ENCODE measurements at places on chromosomes 2 and 18.

DNA sequence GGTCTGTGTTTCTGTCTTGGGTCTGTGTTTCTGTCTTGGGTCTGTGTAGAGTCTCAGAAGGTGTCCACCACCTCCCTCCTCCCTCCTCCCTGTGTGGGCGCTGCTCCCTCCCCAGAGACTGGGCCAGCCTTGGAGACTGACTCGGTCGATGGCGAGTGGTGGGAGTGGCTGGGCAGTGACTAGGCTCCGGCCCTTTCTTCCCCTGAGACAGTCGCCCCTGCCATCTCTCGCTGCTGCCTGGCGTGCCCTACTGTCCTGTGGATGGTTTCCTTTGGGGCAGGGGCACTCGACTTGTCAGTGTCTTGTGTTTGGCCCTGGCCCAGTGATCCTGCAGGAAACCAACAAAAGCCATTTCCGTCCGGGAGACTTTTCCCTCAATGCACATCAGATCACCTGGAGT, 215.8 kb downstream of the NDUFA10 start:
- no peak for DNase-seq

DNA sequence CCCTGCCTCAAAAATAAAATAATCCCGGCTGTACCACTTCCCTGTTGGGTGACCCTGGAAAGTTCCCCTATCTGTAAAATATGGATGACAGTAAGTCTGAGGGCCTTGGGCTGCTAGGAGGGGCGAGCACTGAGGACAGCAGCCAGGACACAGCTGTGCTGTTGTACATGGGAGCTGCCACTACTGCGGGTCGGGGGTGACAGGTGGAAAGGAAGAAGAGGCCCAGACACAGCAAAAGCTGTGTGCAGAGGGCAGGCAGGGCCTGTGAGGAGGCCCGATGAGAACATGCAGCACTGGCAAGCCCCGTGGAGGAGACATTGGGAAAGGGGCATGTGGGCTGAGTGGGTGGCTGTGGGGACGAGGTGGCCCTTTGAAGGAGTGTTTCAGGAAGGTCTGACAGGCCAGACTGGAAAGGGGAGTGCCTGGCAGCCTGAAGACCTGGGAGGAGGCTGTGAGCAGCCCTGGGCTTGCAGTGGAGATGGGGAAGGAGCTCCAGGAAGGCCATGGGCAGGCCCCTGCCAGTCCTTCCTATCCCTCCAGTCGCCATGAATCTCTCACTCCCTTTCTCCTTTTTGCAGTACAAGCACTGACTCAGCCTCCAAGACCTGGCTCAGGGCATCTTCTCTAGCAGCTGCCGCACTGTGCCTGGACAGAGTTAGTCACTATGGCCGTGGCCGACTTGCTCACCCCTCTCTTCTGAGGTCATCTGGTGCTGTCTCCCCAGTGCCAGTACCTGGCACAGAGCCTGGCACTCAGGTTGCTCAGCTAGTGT, 28.9 kb upstream of the SEMA4C start:
- DNase-seq = peak; percentile 33

- peak; percentile 74 for DNase-seq
Observed at GRCh38 chr2:63865159-63865799, 23.6 kb downstream of the UGP2 start.

DNA sequence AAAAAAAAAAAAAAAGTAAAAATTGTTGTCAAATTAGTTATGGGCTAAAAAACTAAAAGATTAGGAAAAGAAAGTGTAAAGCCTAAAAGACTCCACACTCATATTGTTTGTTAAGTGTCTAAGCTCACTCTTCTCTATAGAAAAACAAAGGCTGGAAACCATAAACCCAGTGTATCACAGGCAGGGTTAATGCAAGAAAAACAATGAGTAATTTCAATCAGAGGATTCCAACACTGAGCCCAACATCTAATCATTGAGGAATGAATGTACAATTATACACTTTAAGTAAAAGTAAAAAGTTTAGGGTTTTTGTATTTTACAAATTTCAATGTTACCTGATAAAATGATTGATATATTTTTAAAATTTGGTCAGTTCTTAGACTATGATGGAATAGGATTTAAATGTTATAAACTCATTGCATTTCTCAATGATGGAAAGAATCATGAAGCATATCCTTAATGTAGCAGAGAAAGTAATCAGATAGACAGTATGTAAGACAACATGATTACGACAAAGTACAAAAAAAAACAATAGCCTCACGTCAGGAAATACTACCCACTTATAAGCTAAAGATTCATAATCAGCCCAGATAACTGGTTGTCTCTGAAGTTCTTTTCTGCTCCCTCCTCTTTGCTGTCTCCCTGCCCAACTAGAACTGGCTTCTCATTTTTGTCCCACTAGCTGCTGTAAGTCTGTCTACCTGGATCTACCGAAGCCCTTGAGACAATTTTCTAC, 44.5 kb upstream of the SP3 start:
- DNase-seq = no peak

DNA sequence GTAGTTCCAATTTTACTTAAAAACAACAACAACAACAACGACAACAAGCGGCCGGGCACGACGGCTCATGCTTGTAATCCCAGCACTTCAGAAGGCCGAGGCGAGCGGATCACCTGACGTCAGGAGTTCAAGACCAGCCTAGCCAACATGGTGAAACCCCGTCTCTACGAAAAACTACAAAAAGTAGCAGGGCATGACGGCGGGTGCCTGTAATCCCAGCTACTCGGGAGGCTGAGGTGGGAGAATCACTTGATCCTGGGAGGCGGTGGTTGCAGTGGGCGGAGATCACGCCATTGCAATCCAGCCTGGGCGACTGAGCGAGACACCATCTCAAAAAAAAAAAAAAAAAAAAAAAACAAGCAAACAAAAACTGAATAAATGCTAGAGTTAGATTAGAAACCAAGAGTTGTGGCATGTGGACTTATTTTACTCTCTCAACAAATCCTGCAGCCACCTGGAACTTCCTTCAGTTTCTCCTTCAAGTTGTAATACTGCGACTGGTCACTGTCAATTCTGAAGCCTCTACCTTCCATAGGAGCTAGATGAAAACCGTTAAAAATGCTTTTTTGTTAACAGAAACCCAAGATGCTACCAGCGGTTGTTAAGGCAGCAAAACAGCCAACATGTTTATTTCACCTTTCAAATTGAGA, 1.3 kb downstream of the ATP5F1A start:
- DNase-seq = no peak

GRCh38 chr2:5695654-5696403, 3.6 kb downstream of the SOX11 start:
- DNase-seq = peak; percentile 70

DNA sequence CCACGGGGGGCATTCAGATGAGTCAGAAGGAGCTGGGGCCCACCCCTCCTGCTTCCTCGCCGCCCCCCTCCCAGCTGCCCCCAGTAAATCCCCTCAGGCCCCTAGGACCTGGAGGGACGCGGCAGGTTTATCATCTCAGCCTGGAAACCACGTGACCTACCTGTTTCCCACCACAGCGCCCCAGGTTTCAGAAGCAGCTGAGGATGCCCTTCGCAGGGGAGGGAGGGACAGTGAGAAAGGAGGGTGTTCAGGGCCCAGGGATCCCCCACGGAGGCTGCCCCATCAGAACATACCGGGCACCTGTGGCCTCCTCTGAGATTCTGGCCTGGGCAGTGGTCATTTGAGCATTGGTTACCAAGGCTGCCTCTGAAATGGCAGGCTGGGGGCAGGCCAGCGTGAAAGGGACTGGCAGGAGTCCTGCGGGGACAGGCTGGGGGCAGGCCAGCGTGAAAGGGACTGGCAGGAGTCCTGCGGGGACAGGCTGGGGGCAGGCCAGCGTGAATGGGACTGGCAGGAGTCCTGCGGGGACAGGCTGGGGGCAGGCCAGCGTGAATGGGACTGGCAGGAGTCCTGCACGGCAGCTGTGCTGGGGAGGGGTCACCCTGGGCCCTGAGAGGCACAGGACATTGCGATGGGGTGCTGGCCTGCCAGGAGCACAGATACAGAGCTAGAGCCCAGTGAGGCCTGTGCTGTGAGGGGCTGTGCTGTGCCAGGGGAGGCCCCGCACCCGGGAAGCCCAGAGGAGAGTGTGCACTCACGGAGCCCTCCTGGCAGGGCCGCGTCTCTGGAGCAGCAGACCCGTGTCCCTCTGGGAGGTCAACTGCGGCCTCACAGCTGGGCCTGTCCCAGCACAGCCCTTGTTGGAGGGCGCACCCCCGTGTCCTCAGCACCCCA, 1.6 kb downstream of the NEU4 start:
- DNase-seq = no peak

- no peak for DNase-seq
Observed at GRCh38 chr2:177024765-177025164, 187.8 kb upstream of the HNRNPA3 start.

- DNase-seq = no peak
Observed at GRCh38 chr18:44051026-44051425, 629.7 kb upstream of the SETBP1 start.

DNA sequence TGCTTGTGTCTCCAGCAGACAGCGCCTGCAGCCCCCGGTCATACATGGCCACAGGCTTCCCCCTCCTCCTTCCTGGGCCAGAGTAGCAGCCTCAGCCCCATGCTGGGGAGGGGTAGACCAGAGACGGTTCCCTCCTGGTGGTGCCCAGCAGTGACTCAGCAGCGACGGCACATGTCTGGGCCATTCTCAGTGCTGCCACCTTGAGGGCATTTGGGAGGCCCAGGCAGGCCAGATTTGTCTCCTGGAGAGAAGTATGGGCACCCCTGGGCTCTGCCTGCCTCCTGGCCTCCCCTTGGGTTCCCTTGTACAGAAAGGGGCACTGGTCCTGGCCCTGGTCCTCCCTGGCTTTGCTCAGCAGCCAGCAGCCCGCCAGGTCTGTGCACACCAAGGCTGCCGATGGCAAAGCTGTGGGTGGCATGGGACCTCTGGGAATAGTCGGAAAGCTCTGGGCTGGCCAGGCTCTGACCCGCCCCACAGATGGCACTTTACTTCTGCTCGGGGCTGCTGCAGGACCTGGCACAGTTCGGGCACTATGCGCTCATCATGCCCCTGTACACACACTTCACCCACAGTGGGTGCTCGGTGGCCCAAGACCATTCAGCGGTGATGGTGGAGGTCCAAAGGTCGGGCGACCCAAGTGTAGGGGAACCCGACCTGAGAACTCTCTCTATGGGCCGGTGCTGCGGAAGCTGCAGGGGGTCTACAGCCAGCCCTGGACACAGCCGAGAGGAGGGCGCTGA, 11.4 kb upstream of the ALPI start:
- peak; percentile 51 for DNase-seq

DNA sequence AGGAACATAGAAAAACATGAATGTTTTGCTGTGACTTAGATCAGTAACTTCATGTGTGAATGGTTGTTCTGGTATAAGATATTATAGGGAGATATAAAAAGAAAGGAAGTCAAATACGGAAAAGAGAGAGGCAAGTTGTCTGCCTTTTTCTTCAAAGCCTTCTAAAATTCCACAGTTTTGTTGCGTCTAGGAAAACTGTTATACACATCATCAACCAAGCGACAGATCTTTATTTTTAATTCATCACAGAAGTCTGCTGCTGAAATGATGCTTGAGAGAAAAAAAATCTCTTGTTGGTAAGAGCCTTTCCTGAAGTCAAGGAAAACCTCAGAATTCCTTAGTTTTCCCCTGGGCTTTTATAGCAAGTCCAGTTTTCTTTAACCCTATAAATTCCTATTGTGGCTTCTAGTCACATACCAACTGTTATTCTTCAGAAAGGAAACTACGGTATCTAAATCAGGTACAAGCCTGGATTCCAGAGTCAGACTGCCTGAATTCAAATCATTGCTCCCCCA, 36.3 kb upstream of the TANC1 start:
- DNase-seq = no peak

DNA sequence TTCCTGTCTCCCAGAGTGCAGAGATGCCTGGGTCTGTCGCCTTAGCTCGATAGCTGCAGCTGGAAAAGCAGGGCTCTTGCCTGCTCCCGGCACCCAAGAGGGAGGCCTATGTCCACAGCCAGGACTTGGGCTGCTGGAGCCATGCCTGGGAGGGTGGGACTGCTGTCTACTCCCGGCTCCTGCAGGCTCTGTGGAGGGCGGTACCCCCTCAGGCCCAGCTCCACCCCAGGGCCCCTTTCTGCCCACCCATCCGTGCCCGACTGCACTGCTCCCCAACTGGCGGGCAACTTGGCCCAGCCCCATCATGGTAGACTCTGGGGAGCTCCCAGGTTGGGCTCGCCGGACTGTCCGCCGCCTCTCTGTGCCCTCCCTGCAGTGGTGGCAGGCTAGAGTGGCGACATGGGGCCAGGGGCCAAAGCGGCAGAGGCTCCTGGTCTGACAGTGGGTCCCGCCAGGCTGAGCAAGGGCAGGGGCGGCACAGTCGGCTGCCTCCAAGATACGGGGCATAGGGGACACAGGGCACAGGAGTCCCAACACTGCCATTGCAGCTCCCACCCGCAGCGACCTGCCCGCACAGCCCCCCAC, 901.0 kb downstream of the CCDC85A start:
- DNase-seq = no peak

DNA sequence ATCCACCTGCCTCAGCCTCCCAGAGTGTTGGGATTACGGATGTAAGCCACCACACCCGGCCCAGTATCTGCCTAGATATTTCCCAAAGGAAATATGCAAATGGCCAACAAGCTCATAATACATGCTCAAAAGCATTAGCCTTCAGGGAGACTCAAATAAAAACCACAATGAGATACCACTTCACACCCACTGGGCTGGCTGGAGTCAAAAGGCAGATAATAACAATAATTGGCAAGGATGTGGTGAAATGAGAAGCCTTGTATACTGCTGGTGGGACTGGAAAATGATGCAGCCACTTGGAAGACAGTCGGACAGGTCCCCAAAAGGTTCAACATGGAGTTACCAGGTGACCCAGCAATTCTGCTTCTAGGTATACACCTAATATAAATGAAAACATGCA, 20.5 kb upstream of the ZNF516 start:
- no peak for DNase-seq

GRCh38 chr2:55118643-55119083, 68.4 kb upstream of the RTN4 start:
- DNase-seq = no peak

DNA sequence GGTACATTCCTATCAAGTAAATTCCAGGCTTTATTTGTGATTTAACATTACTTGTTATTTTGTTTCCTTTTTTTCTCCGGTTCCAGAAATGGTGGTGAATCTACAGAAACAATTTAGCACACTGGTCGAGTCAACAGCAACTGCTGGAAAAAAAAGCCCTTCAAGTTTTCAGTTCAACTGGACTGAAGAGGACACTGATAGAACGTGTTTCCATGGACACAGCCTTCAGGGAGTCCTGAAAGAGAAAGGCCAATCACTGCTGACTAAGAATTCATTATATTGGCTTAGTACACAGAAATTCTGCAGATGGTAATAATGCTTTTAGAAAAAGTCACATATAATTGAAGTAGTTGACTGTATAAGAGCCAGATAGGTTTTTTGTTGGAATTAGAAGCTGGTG, 32.0 kb upstream of the GRHL1 start:
- DNase-seq = no peak

DNA sequence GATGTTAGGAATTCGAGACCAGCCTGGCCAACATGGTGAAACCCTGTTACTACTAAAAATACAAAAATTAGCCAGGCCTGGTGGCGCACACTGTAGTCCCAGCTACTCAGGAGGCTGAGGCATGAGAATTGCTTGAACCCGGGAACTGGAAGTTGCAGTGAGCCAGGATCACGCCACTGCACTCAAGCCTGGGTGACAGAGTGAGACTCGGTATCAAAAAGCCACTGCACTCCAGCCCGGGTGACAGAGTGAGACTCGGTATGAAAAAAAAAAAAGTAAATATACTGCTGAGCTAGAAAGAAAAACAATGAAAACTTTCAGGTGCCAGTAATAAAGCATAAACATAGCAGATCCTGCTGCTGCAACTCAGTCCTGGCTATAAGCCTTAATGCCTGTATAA, 73.5 kb downstream of the STRN start:
- no peak for DNase-seq

Measured in amniotic epithelial cell (primary cell).